ENCODE measurements at places on chromosomes 12 and 14. TPM values are rescaled to one million over a fixed set of nuclear protein-coding genes. Genes with fewer than 3 reads are reported as not detected.

- H3K4me1 ChIP-seq = no peaks in the 10 kb centered on the region
- no peak overlapping the region for H3K27ac ChIP-seq
- H3K36me3 ChIP-seq = no peaks in the 10 kb centered on the region
- H3K27me3 ChIP-seq = no peaks in the 10 kb centered on the region
- DNase-seq = no peak
These were observed 1061.8 kb upstream of the SEL1L start for GRCh38 chr14:82595466-82595865.

- H3K27me3 ChIP-seq = no peaks in the 10 kb centered on the region
- H3K4me3 ChIP-seq = no peak overlapping the region
- H3K36me3 ChIP-seq = peaks cover 14% of the 10 kb centered on the region
- peak; percentile 22 for DNase-seq
These were observed 35.6 kb downstream of the SH2B3 start for GRCh38 chr12:111441107-111441928.

- DNase-seq = no peak
- no peak overlapping the region for H3K4me3 ChIP-seq
These were observed 27.8 kb downstream of the NOPCHAP1 start for GRCh38 chr12:105013892-105014291.

GRCh38 chr14:53331247-53331646, 178.1 kb upstream of the DDHD1 start:
- H3K27ac ChIP-seq = peak overlapping the region; percentile 19
- DNase-seq = no peak
- no peaks in the 10 kb centered on the region for H3K27me3 ChIP-seq
- peaks cover 25% of the 10 kb centered on the region for H3K4me1 ChIP-seq

- peaks cover 59% of the 10 kb centered on the region for H3K4me1 ChIP-seq
- no peaks in the 10 kb centered on the region for H3K27me3 ChIP-seq
- peak overlapping the region; percentile 81 for H3K27ac ChIP-seq
- peak overlapping the region; percentile 97 for H3K4me3 ChIP-seq
These were observed 644 bp downstream of the NAB2 start for GRCh38 chr12:57089271-57090245.

DNA sequence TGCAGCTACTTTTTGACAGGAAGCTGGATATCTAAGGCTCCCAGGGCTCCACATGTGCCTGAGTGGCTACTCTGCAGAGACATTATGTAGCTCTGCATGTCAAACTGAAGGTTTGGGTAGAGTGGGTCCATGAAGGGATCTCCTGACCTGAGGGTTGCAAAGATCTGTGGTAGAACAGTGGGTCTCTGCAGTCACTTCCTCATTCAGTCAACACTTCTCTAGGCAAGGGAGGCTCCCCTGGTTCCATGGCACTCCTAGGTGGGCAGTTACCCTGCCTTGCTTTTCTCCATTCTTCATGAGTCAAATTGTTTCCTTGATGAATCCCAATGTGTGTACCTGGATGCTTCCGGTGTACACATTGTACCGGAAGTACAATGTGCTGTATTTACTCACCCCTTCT, 57.4 kb downstream of the CMAS start:
- H3K27me3 ChIP-seq = peaks cover 8% of the 10 kb centered on the region
- no peaks in the 10 kb centered on the region for H3K36me3 ChIP-seq
- H3K27ac ChIP-seq = no peak overlapping the region

GRCh38 chr14:99413172-99413571, 67.5 kb downstream of the SETD3 start:
- peak overlapping the region; percentile 84 for H3K27ac ChIP-seq
- no peak overlapping the region for H3K4me3 ChIP-seq
- peaks cover 20% of the 10 kb centered on the region for H3K4me1 ChIP-seq
- no peaks in the 10 kb centered on the region for H3K27me3 ChIP-seq
- DNase-seq = peak; percentile 54

DNA sequence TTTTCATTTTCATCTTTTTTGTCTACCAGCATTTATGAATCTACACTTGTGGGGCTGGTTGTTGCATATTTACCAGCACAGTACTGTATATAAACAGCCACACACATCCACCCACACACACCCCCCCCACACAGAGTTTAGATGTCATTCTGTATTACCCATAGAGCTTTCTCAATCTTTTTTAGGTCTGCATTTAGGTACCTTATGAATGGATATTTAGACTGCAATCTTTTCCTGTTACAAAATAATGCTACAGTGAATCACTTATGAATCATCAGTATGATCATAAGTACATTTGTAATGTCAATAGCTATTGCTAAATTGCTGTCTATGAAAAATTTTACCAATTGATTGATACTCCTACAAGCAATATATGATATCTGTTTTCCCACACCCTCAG, 67.3 kb upstream of the STK38L start:
- H3K4me3 ChIP-seq = no peak overlapping the region
- peak; percentile 46 for DNase-seq
- H3K27ac ChIP-seq = peak overlapping the region; percentile 77

- no peaks in the 10 kb centered on the region for H3K4me1 ChIP-seq
- H3K36me3 ChIP-seq = no peaks in the 10 kb centered on the region
- no peak overlapping the region for H3K27ac ChIP-seq
- no peak for DNase-seq
These were observed 40.9 kb upstream of the LRIG3 start for GRCh38 chr12:58961166-58961565.

DNA sequence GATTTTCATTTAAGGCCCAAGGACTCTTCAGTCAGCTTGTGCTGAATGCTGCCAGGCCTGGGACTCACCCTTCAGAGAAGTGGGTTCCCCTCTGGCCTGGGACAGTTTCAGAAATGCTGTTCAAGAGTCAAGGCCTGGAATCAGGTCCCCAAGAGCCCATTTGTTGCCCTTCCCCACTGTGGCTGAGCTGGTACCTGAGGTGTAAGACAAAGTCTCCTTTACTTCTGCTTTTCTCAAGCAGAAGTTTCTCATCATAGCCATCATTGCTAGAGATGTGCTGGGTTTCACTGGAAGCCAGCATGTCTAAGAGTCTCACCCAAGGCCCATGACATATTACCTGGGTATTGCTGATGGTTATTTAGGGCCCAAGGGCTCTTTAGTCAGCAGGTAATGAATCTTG, 8.9 kb downstream of the FANCM start:
- H3K4me1 ChIP-seq = no peaks in the 10 kb centered on the region
- H3K27ac ChIP-seq = no peak overlapping the region
- H3K4me3 ChIP-seq = no peak overlapping the region
- DNase-seq = no peak

DNA sequence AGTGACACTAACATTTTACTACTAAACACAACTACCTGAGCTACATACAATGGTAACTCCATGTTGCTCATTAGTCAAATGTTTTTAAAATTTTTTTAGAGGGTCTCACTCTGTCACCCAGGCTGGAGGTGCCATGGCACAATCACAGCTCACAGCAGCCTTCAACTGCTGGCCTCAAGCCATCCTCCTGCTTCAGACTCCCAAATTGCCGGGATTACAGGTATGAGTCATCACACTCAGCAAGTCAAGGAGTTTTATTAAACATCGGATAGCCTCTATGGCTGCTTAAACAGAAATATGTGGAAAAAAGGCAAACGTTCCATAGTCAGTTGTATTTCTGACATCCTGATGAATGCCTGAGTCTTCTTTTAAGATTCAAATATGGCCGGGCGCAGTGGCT, 11.1 kb upstream of the NPFF start:
- H3K4me3 ChIP-seq = no peak overlapping the region
- no peak overlapping the region for H3K27ac ChIP-seq
- DNase-seq = peak; percentile 22
- H3K4me1 ChIP-seq = no peaks in the 10 kb centered on the region

DNA sequence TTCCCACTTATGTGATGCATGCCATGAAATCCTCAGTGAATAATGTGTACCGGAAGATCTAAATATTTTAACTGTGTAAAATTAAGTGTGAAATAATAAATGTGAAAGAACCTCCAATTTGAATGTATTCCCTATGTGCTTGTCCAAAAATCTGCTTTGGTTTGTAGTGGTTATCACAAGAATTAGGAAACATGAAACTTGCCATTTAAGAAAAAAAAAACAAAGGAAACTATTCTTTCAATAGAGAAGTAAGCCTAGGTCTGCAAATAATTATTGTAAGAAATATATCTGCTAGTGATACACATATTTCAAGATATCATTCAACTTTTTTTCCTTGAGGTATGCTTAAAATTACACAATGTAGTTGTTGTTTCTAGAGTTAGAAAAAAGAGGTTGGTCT, 500.4 kb downstream of the SLC6A15 start:
- no peaks in the 10 kb centered on the region for H3K27me3 ChIP-seq
- no peak for DNase-seq
- no peak overlapping the region for H3K4me3 ChIP-seq
- H3K27ac ChIP-seq = no peak overlapping the region
- H3K36me3 ChIP-seq = no peaks in the 10 kb centered on the region

DNA sequence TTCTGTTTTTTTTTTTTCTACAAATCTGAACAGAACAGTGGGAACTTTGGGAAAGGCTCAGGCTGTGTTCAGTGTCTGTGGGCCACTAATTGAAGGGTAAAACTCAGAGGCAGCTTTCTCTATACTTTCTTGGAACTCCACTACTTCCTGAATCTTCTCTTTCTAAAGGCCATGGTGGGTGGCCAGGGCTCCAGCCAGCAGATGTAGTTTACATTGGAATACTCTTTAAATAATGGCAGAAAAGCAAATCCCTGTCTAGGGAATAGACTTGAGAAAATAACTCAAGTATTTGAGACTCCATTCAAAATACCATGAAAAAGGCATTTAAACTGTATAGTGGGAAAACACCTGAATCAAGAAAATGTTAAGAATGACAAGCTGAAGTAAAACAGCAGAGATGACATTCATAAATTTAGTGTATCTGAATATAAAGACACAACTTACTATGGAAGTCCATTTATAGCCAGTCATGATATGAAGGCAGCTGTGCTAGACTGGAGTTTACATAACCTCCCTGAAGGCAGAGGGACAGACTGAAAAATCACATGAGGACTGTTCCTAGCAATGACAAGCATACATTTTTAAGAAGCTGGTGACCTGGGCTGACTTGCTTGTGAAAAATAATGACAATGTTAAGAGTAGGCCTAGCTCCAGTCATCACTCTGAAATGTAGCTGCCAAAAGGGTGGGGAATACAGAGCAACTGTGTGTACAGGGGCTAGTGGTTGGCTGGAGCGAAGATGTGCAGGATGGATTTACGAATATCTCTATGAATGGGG, 168.6 kb downstream of the STXBP6 start:
- H3K36me3 ChIP-seq = no peaks in the 10 kb centered on the region
- DNase-seq = no peak
- no peaks in the 10 kb centered on the region for H3K4me1 ChIP-seq

DNA sequence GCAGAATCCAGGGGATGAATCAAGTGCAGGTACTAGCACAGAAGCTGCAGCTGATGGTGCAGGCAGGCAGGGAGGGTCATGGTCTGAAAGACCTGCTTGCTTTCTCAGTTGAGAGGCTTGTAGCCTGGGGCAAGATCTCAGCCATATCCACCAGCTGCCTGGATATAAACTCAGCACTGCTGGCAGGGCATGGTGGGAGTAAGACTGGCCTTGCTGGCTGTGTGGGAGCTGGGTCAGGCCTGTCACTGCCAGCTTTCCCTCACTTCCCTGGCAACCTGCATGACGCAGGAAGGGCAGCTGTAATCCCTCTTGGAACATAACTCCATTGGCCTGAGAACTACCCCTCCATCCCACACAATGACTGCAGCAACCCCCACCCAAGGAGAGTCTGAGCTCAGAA, 230.1 kb downstream of the ANO6 start:
- no peaks in the 10 kb centered on the region for H3K4me1 ChIP-seq
- no peak overlapping the region for H3K27ac ChIP-seq
- no peak overlapping the region for H3K4me3 ChIP-seq
- H3K36me3 ChIP-seq = no peaks in the 10 kb centered on the region

DNA sequence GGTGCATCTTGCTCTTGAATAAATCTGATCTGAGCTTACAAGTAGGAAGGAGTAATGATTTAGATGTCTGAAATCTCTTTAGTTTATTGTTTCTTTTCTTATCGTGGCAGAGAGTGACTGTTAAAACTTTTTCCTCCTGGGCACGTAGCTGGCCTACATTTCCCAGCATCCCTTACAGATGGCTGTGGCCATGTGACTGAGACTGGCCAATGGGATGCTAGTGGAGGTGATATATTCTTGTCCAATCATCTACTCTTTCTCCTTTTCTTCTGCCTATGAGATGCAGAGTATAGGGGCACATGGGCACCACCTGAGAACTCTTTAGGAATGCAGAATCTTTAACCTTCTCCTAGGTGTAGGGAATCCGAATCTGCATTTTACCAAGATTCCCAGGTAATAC, 237.3 kb downstream of the RGS6 start:
- no peak for DNase-seq

DNA sequence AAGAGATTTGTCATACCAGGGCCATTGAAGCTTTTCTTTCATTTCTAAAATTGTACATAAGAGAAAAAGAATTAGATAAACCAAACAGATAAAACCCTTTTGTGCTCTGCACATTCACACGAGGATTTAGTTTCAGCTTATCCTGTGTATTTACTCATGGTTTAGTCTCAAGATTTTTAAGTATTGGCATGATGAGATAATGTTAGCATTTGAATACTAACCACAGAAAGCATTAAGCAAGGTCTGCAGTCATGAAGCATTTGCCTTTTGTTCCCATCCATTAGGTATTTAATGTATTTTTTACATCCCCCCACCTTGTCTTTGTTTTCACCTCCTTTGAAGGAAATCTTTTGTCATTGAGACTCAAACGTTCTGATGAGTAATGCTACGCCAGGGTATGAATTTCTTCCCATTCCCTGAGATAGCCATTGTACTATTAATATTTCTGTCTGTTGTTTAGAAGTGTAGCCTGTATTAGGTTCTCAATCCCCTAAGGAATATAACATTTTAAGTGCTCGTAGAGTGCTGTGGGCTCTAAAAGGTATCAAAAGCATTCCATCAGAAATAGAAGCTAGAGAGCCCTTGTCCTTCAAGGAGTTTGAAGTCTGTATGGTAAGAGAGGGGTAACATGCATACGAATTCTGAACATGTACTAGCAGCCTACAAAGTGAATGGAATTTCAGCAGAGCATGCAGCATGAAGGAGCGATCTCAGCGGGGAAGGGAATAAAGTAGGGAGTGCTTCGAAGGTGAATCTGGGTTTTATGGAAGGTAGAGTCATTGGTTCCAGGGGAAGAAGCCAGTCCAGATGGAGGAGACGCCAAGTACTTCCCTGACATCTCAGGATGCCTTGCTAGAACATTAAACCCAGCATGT, 22.3 kb downstream of the CRADD start:
- peak overlapping the region; percentile 29 for H3K4me3 ChIP-seq
- H3K27ac ChIP-seq = peak overlapping the region; percentile 96
- no peaks in the 10 kb centered on the region for H3K36me3 ChIP-seq
- no peaks in the 10 kb centered on the region for H3K27me3 ChIP-seq
- no peak for DNase-seq
- H3K4me1 ChIP-seq = peaks cover 41% of the 10 kb centered on the region

ERG28 gene
- total RNA-seq = 7.2 TPM

MYF5 gene
- not detected for total RNA-seq

PTCSC3 gene
- total RNA-seq = not detected

TMTC1 gene
- 69.2 TPM for total RNA-seq

SRGAP1 gene
- 26.1 TPM for total RNA-seq

RFX4 gene
- total RNA-seq = not detected

HEATR5A gene
- 38.3 TPM for total RNA-seq

MAGOHB gene
- total RNA-seq = 18.0 TPM
